ENCODE measurements at places on chromosomes 1 and 21.

GRCh38 chr1:11281518-11282331, 8.7 kb downstream of the UBIAD1 start:
- DNase-seq: no peak

DNA sequence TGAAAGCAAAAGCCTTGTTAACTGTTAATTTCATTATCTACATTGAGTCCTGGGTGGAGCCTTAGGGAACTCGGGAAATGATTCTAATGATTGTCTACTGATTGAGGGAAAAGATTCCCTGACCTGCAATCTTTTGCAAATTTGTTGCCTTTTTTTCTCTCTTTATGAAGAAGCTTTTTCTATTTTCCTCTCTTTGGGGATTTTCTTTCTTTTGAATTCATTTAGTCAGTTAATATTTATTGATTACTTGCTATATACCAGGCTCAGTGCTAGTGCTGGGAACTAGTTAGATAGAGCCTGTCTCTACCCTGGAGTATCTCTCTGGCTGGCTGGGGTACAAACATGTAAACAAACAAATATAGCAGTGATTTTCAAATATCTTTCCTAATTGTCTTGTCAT, 71.2 kb upstream of the CACYBP start:
- DNase-seq: no peak

DNA sequence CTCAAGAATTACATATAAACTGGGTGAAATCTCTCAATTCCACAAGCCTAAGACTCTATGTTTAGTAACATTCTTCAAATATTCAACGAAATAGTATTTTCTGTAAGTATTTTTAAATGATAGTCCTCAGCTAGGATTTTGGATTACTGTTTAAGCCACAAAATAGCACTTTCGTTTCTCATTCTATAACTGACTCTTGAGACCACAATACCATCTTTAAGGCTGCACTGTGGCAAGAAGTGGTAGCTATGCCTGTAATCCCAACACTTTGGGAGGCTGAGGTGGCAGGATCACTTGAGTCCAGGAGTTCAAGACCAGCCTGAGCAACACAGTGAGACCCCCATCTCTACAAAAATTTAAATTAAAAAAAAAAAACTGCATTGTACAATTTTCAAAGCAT, 126.7 kb downstream of the CDC42BPA start:
- DNase-seq: no peak

GRCh38 chr1:101142244-101142643, 94.6 kb upstream of the S1PR1 start:
- no peak for DNase-seq

DNA sequence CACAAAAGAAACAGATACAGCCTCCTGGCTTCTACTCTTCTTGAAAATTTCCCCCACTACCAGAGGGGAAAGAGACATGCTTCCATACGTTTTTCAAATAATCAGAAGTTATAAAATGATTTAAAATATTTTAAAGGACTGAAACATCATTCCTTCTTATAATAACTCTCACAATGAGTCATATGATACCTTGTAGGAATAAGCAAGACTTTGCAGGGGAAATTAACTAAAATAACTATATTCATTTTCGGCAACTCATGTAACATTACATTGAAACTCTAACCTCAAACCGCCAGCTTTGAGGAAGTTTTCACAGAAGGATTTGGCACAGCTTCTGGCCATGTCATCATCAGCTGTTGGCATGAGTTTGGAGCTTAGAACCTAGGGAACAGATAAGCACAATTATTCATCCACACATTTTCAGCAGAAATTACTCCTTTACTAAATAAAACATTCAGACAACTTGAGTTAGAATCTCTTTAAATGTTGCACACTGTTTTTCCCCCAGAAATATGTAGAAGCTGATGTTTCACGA, 85.9 kb downstream of the USP24 start:
- DNase-seq: no peak

DNA sequence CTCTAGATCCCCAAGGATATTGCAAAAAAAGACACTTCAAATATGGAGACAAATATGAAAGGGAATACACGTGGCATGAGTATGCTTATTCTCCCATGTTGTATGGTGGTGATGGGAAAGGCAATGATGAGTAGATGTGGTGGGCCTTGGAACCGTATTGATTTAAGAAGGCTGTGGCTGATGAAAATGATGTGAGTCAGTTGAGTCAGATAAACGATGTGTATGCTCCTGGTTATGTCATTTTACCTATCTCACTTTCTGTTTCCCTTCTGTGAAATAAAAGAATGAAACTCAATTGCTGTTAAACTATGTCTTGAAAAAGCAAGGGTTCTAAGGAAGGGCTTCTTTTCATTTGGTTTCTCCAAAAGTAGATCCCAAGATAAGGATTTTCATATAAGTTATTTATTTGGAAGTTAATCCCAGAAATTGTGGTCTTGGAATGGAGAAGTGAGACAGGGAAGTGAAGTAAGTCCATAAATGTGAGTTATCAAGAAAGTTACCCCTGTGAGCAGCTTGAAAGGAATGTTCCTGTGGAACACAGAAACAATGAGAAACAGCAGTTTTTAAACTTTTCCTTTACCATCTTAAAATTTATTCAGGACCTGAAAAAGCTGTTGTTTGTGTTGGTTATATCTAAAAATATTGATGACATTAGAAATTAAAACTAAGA, 292.0 kb downstream of the DUSP10 start:
- DNase-seq: no peak

GRCh38 chr1:153399401-153400055, 8.7 kb upstream of the S100A8 start:
- no peak for DNase-seq

DNA sequence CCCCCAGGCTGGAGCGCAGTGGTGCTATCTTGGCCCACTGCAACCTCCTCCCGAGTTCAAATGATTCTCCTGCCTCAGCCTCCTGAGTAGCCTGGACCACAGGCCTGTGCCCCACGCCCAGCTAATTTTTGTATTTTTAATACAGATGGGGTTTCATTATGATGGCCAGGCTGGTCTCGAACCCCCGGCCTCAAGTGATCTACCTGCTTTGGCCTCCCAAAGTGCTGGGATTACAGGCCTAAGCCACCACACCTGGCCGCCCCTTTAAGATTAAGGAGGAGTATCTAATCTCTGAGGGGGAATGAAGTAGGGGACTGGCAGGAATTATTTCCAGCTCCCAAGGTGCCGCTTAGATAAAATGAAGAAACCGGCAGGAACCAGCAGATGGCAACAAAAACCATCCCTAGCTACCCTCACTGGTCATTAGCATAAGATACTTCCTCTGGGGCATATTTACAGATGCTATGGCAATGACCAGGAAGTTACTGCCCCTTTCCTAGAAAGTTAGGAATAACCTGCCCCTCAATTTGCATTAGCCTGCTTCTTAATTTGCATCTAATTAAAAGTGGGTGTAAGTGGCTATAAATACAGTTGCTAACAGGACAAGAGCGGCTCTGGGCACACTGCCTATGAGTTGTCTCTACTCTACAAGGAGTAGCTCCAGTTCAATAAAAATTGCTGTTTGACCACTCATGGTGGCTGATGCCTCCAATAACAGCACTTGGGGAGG, 7.1 kb upstream of the NSUN4 start:
- no peak for DNase-seq

DNA sequence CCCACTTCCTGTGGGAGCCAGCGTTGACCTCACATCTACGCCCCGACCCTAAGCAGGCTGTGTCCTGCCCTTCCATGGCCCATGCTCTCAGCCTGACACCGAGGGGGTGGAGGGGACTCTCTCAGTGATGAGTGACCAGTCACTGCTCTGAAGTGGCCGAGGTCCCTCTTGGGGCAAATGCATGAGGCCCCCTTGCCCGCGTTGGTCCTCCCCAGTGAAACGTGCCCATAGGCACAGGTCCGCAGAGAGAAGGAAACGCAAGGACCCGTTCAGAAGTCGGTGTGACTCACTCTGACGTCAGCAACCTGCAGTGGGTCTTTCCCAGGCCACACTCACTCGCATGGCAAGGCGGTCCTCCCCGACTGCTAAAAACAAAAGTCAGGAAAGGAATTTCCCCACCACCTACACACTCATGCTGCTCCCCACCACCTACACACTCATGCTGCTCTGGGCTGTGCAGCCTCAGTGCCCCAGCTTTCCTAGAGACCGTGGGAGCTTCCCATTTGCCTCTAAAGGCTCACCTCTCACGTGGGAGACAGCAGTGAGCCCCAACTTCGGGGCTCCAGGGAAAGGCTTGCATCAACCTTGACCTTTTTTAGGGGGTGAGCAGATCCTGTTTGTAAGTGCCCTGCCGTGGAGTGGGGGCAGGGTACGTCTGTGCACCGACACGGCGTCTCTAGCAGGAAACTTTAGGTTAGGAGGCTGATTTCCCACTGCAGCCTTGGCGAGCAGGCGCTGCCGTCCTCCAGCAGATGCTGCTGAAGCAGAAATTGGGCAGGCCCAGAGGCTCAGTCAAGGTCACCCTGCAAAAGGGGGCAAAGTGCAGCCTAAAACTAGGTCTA, 11.4 kb downstream of the UBASH3A start:
- DNase-seq: no peak

DNA sequence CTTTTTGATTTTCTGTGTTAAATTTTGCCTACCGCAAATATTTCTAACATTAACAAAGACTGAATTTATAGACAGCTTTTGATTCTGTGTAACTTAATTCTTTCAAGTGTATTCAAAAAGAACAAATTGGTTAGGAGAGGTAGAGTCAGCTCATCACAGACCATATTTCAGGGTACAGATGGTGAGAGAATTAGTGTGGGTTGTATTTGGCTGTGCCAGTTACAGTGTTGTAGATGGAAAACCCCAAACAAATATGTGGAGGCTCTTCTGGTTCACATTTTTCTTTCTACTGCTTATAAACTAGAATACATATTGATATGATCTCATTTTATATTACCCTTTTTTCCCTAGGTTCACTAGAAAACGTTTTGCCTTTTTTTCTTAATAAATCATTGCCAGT, 11.1 kb downstream of the RCAN3 start:
- no peak for DNase-seq

GRCh38 chr1:207848234-207848633, 62.7 kb downstream of the CD34 start:
- no peak for DNase-seq

DNA sequence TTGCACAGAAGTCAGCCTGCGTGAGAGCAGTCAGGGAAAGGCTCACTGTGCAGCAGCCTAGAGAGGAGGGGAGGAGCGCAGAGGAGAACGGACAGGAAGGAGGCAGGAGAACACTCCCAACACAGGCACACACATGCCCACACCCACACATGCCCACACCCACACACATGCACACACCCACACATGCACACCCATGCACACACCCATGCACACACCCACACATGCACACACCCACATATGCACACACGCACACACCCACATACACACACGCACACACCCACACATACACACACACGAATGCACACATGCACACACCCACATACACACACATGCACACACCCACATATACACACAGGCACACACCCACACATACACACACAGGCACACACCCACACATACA, 7.1 kb downstream of the SUMO3 start:
- no peak for DNase-seq

DNA sequence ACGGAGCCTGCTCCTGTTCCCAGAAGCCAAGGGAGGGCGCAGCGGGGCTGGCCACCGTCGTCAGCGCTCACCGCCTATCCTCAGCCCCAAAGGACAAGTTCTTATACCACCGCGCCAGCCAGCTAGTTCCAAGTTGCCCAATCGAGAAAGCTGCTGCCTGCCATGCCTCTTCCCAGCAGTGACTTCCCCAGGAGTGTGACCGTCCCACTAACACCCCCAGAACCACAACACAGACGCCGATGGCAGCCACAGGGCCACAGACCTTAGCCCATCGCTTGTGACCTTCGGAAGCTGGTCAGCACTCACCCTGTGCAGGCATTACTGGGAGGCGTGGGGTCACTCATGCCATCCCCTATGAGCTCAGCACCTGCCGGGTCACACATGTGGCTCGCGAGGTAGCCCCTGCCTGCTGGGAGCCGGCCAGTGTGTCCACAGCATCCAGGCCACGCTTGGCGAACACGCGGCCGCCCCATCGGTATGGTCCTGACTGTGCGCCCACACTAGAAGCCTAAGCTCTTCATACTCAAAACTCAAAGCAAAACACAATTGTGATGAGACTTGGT, 20.1 kb downstream of the NADK start:
- no peak for DNase-seq

- DNase-seq: no peak
Measured at GRCh38 chr21:33283203-33283602, 17.0 kb downstream of the IL10RB start.

DNA sequence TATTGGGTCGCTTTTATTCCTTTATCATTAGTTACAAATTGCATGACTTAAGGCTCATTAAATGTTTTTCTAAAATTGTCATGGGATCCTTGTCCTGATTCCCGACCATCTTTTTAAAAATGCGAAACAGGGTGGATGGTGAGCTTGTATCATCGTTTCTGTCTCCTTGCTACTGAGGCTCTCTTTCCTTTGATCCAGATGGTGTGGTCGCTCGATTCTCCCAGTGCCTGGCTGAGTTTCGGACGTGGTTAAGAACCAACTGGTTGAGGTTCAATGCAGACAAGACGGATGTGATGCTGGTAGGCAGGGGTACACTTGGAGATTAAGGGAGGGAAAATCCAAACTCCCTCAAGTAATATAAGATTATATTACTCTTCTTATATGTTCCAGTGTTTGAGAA, 1.2 kb downstream of the MIER1 start:
- no peak for DNase-seq

DNA sequence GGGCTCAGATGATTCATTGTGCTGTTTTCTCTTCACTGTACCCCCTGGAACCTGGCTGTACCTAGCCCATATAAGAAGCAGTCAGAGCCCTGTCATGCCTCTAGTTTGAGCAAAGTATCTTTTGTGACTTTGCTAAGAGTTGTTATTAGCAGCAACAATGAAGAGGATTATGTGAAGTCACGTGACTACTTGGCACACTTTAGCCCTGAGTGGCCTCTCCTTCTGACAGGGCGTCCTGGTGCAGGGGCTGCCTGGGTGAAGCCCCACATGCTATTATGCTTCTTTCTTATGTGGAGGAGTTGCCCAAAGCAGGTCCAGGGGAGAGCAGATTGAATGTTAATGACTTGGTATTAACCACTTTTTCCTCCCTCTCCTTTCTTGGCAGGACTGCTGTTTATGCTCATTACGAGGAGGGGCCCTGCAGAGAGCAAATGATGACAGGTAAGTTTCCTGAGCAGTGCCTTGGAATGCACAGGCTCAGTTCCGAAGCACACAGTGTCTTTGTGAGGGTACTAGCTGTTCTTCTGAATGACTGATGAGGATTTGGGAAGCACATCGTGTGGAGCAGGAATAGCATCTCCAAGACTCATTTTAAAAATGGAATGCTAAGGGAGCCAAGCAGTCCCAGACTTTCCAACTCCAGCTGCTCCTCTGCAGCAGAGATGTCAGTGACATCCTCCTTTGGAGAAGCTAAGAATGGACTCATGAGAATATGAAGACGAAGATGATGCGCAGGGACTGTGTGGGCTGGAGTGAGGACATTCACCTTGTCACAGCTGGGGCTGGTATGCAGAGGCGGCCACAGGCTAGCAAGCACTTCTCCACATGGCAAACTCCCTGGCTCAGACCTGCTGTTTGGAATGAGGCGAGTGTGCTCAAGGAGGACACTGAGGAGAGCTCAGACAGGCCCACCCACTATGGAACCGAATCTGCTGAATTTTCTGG, 15.2 kb upstream of the ST3GAL3 start:
- DNase-seq: no peak

- DNase-seq: no peak
Measured at GRCh38 chr1:148385371-148386030, 97.6 kb downstream of the PPIAL4G start.

Data from NCI-H1930 (cell line).